ENCODE measurements at places on chromosomes 11 and 22.

GRCh38 chr11:62705413-62705812, 1.8 kb downstream of the BSCL2 start:
- no peak for DNase-seq

GRCh38 chr22:24023204-24023789, 12.2 kb downstream of the CABIN1 start:
- no peak for DNase-seq

DNA sequence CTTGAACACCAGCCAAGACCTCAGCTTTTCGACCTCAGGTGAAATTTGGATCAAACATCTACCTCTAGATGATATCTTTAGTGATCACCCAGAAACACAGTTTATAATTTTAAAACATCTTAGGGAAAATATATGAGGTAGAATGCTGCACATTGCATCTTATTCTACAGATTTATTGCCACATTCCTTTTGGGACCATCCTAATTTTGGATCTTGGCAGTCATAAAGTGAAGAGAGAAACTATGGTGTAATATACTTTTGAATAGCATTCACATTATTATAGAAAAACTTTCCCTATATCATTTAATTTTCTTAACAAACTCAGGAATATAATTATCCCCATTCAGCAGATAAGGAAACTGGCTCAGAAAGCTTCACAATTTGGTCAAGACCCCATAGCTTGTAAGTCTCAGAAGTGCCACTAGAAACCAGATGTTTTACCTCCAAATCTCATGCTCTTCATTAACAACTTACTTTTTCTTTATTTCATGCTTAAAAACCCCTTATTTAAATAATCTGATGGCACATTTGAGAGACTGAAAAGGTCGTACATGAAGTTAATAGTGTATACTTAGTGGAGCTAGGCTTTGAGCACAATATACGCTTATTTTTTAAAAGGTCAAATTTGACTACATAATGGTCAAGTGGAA, 199.2 kb upstream of the CTSC start:
- DNase-seq: no peak

GRCh38 chr11:62393061-62393611, 25.7 kb upstream of the SCGB1A1 start:
- DNase-seq: no peak

- no peak for DNase-seq
These were observed 10.9 kb downstream of the NUP160 start for GRCh38 chr11:47837292-47837691.

- DNase-seq: no peak
These were observed 324.4 kb upstream of the B3GAT1 start for GRCh38 chr11:134736251-134736947.

DNA sequence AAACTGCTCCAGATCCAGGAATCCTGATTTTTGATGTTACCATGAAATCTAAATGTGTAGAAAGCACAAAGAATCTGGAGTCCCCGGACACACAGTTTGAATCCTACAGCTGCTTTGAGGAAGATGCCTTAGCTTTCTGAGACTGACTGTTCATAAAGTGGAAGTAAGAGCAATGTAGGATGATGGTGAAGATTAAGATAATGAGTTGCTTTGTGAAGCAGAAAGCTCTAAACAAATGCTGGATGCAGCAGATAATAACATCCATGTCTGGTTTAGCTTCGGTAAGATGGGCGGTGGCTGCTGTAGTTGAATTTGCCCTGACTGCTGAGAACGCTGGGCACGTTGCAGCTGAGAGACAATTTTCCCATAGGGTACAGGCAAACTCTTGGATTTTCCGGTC, 20.1 kb downstream of the OVOL1 start:
- DNase-seq: no peak

GRCh38 chr11:112269139-112269538, 8.5 kb upstream of the PLET1 start:
- no peak for DNase-seq

- DNase-seq: no peak
These were observed 290.0 kb upstream of the CHORDC1 start for GRCh38 chr11:90512846-90513245.

DNA sequence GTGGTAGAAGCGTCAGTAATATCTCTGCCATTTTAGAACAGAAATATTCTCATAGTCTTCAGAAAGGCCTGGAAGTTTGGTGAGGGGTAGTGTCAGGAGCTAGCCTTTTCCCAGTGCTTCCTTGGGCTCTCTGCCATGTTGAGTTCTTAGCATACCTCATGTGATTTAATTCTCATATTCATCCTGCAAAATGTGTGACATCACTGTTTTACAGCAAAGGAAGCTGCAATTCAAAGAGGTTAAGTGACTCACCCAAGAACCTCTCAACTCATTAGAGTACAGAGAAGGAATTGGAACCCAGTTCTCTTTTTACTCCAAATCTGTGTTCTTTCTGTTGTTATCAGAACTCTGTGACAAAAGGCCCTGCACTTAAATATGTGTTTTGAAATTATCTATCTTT, 72.1 kb downstream of the RNF169 start:
- DNase-seq: no peak

DNA sequence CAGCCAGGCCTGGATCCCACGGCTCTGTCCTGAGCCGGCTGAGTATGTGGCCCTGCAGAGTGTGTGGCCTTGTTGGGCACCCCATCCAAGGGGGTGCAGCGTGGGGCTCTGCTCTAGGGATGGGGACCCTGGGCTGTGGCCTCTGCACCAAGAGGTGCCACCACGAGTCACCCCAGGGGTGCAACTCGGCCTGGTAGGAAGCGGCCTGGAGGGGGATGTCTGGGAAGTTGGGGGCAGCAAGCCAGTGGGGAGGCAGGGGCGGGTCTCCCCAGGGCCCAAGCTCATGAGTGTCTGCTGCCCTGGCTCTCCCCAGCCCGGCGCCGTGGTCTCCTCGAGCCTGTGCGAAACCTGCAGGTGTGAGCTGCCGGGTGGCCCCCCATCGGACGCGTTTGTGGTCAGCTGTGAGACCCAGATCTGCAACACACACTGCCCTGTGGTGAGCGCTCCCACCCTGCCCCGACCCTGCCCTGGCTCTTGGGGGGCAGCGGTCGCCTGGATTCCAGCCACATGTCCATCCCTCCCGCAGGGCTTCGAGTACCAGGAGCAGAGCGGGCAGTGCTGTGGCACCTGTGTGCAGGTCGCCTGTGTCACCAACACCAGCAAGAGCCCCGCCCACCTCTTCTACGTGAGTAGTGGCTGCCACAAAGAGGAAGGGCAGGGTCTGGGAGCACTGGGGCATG, 24.2 kb upstream of the MUC5B start:
- DNase-seq: no peak

DNA sequence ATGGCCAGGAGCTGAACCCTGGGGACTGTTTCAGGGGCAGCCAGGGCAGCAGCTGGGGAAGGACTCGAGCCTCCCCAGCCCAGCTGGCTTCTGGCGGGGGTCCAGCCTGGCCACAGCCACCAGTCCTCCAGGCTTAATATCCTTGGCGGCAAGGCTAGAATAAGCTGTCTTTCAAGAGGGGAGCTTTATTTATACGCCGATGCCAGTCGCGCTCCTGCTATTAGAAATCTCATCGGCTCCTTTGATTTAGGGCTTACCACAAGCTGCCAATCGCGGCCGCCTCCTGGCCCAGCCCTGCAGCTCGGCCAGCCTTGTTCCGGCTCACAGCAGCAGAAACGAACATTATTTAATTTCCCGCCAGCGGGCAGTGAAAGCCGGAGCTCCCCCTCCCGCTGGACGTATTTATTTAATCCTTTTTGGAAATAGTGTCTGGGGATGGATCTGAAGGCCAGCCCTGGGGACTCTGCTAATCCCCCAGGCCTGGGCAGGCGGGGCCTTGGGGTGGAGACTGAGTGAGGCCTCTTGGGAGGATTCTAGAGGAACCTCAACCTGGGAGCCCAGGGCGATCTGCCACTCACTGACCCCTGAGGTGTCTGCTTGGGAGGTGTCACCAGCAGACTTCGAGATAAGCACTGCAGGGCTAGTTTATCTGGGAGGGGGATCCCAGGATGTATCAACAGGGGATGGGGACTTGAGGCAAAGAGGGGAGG, 363.1 kb downstream of the MN1 start:
- no peak for DNase-seq

DNA sequence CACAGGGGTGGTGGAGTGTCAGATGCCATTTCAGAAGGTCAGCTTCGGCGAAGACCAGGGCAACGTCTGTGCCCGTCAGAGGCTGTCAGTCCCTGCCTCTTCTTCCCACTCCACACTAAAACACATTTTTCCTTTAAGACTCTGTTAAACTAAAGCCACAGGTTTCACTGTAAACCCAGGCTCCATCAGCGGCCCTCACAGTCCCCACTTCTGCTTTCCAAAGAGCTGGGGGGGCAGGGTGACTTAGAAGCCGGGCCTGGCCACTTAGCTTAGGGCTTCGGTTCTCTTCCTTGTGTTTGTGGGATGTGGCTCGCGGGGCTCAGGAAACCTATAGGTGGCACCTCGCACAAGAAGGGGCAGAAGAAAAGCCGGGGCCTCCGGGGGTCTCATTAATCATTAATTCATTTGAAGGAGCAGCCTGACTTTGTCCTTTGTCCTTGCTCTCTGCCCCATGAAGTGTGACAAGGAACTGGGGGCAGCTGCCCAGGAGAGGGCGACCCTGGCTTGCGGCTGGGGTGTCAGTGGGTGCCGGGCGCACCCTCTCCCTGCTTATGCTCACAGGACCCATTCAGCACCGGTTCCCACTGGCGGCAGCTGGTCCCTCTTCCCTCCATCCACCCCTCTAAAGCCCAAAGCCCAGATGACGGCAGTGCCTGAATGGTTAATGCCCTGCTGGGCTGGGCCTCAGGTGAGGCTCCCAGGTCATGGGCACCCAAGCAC, 4.1 kb downstream of the SLC25A45 start:
- no peak for DNase-seq

DNA sequence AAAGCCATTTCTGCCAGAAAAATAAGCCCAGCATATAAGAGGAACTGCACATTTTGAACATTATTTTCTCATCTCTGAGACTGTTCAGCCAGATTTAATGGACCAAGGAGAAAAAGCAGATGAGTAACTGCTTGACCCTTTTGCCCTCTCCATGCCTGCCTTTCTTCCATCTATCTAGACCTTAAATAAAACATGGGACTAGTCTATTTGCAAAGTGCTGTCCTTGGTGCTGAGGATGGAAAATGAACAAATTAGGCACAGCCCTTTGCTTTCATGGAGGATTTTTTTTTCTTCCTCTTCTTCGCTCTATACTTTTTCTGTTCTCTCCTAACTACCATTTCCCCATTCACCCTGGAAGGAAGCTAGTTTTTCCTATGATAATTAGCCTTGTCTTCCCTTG, 361.3 kb downstream of the GRM5 start:
- no peak for DNase-seq

- DNase-seq: no peak
These were observed 23.4 kb downstream of the PANX1 start for GRCh38 chr11:94151903-94152677.

- no peak for DNase-seq
These were observed 64.4 kb downstream of the GRAMD1B start for GRCh38 chr11:123494195-123495050.

DNA sequence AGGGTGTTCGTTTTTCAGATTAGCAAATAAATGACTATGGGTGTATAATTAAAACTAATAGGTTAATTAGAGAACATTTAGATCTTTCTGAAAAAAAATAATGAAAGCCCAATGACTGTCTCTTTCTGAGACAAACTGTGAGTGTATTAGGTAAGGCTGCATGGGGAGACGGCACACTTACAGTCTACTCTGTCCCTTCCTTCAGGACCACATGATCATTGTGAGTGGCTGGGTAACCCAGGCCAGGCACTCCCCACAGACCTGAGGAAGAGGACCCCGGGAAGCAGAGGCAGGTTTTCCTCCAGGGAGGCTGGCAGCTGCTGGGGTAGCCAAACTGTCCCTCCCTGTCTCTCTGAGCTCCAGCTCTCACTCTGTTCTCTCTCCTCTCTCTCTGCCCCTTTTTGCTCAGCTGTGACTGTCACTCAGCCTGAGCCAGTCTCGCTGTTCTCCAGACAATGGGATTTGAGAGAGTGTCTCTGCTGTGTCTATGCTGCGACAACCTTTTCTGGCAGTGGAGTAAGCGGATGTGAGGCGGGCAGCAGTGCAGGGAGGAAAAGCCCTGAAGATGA, 83.1 kb upstream of the NCAM1 start:
- no peak for DNase-seq

DNA sequence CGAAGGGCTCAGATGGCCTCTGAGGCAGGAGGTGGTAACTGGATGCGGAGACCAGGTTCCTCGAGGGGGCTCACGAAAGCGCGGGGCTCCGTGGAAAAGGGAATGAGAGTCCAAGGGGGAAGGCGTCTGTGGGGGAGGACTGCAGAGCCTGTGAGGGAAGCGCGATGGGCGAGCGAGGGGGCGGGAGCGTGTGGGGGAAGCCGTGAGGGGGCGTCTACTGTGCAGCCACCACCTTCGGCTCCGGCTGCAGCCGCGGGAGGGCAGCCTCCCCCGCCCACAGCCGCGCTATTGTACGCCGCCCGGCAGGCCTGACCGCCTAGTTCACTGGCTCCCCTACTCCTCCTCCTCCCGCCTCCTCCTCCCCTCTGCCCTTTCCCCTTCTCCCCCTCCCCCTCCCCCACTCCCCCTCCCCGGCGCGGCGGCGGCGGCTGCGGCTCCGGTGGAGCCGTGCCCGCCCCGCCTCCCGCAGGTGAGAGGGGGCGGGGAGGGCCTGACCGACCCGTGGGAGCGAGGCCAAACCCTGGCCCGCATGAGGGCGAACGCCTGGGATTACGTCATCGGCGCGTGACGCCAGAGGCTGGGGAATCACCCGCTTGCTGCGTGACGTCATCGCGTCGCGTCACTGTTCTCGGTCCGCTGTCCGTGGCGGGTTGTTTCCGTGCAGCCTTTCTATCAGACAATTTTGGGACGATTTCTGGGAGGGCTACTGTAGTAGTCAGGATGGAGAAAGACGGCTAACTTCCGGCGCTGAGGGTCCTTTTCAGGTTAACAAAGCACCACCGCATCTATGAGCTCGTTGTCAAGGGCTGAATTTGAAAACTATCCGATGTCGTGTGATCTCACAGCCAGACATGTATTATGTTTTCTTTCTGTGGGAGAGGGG, at the start of gene PAK1:
Gene PAK1 (minus strand): TSS at position 294 of the 883 bp plus-strand sequence. CDS start 81,574 bp downstream, outside the sequence.
- peak; percentile 70 for DNase-seq
